Stimulated activated CD4-positive, alpha-beta T cell treated with anti-CD3 and anti-CD28 coated beads, Interleukin-1b, Interleukin-23, amount 100 ng/mL, for 1 hour (primary cell): ENCODE measurements at places on chromosomes 4 and X.

DNA sequence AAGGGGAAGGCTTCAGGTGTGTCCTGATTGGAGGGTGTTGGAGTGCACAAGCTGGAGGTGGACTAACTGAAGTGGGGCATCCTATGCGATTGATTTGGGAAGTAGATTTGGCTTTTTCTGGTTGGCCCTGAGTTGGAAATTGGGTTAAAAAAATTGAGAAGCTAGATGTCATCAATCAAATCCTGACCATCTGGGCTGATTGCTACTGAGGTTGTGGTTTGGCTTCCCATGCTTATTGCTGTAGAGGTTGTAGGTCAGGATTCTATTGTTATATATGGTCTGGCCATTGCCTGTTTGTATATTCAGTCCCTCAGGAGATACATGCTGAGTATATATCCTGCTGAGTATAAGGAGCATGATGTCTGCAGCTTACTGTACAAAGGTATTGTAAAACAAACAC is 7.7 kb upstream of the ZNF81 start:
- DNase-seq, result no peak

GRCh38 chr4:15451181-15451865 is 18.4 kb upstream of the CC2D2A start:
- no peak for DNase-seq

GRCh38 chr4:88592600-88593448 is 544 bp downstream of the HERC3 start:
- peak; percentile 76 for DNase-seq

DNA sequence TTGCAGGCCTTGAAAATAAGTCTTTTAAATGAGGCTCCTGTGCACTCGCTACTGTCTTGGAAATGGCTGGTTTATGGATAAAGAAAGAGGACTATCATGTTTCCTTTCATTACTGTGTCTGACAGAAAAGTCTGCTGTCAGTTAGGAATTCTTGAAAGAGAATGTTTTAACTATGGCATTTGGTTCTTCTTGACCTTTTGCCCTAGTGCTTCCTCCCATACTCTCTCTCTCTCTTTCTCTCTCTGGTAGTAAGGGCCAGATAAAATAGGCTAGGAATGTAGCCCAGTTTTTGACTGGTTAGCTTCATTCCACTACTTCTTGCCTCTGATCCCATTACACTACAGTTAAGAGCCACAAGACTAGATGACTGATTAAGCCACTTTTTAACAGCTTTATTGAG is 29.8 kb downstream of the YY2 start:
- no peak for DNase-seq

DNA sequence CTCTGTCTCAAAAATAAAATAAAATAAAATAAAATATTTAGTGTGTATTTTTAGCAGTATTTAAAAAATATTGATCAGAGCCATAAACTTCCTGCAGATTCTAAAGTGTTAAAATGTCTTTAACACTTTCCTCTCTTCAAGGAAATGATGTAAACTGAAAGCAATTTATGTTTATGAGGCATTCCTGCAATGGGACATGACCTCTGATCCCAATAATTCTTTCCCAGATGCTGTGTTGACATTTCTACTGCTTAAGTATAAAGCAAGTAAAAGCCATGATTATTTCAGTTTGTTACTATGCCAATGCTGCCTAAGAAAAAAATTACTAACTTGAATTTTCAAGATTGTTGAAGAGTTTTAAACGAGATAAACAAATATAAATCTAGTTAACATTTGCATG is 29.0 kb downstream of the COQ2 start:
- no peak for DNase-seq

DNA sequence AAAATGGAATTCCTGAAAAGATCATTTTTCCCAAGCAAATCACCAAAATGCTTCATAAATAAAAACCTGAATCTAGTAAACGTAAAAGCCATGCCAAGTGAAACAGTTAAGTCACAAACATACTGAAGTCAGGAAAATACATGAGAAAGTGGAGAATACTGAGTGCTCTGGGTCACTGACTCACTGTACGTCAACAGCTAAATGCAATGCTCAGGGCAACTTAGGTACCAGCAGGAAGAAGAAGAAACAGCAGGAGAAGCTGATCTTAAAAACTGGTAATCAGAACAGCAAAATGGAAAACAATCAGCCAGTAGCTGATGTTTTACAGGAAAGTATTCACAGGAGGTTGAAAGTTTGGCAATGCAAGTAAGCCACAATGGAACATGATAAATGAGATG is 252.6 kb upstream of the ETNPPL start:
- no peak for DNase-seq

DNA sequence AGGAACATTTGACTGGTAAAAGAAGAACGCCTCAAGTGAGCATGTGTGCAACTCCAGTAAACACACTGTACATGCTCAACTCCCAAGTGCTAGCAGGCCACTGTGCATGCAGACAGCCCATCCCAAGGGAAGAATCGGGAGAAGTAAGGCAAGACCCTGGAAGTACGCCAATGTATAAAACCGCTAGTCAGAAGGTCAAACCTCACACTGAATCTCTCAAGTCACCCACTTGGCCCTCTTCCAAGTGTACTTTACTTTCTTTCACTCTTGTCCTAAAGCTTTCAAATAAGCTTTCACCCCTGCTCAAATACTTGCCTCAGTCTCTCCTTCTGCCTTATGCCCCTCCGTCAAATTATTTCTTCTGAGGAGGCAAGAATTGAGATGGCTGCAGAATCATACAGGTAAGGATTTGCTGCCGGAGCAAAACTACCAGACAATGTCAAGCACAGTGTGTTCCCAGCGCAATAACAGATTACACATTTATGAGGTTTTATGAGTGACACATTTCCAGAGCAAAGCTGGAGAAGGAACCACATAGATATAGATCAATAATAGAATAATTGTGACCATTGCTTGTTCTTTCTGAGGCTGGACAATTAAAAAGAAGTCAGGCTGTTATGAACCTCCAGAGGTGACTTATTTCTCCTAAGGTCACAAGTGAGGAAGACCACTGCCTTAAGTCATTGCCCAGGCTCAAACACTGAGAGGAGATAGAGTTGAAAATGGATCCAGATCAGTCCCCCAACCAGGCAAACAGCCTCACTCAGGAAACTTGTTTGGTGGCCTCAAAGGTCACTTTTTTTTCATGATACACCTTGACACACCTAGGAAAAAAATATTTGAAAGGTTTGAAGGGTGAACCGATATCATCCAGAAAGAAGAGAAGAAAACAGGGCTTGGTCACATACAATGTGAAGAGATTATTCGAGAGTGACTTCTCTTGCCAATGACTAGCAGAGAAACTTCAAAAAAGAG is 26.3 kb downstream of the CXCL1 start:
- no peak for DNase-seq

GRCh38 chr4:142396279-142396678 is 449.8 kb downstream of the INPP4B start:
- DNase-seq, result no peak

GRCh38 chrX:10554612-10555270 is 65.6 kb downstream of the MID1 start:
- DNase-seq, result no peak

DNA sequence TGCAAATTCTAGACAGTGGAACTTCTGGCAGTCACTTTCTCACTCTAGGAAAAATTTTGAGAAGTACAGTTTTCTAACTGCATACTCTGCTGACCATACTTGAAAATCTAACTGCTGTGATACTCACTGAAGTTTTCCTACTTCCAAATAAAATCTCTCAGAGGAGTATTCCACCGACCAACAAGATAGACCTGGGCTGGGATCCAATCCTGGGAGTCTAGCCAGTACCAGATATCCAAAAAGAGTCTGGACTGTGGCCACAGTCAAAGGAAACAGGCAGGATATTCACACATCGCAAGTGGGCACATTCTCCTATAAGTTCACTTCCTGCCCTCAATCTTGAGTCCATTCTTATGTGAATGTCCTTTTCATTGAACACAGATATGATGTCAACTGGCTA is 1138.7 kb upstream of the PCDH7 start:
- DNase-seq, result no peak

- DNase-seq, result no peak
These were observed 528.3 kb upstream of the ZFP42 start for GRCh38 chr4:187467224-187467623.

- no peak for DNase-seq
These were observed 35.1 kb upstream of the ZNF41 start for GRCh38 chrX:47518144-47518543.

GRCh38 chr4:72239487-72240116 is 207.8 kb downstream of the NPFFR2 start:
- no peak for DNase-seq

- DNase-seq, result no peak
These were observed 8.4 kb downstream of the HAND2 start for GRCh38 chr4:173521467-173522159.

DNA sequence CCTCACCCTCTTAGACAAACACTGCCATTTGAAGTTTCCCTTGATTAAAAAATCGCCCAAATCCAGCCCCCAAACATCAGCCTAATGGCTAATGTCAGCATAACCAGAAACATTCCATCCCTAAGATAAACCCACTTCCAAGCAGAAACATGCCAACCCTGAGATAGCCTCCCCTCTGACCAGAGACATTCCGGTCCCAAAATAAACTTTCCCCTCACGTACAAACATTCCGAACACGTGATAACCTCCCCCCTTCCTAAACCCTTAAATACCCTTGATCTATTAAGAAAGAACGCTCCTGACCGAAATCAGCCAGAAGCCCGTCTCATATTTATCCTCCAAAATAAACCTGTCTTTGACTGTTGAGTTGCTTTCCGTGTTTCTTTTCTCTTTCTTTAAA is 237.2 kb downstream of the ASMT start:
- no peak for DNase-seq

DNA sequence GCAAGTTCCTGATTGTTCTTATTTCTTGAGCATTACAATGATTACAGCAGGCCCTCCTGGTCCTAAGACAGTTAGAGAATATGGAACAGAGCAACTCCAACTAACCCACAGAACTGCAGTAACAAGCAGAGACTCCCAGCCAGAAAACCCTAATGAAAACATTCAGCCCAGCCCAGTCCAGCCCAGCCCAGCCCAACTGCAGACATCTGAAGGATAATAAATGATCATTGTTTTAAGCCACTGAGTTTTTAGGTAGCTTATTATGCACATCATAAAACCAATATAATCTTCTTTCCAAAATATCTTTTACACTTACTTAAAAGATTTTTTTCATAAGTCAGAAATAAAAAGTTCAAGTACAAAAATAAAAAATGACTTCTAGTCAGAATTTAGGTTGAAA is 51.3 kb downstream of the SPOCK3 start:
- no peak for DNase-seq

GRCh38 chr4:173666-174314 is 49.5 kb downstream of the ZNF718 start:
- no peak for DNase-seq
